Kidney epithelial cell (primary cell): ENCODE measurements at places on chromosomes 12 and 14.

GRCh38 chr12:51082561-51083125 lies 753 bp downstream of the CSRNP2 start:
- DNase-seq, result no peak

- no peak for DNase-seq
Observed at GRCh38 chr12:98509063-98509462, 6.3 kb upstream of the TMPO start.

GRCh38 chr12:82968631-82969367 lies 282.1 kb downstream of the TMTC2 start:
- DNase-seq, result no peak

GRCh38 chr12:98058838-98059237 lies 456.6 kb upstream of the TMPO start:
- no peak for DNase-seq

DNA sequence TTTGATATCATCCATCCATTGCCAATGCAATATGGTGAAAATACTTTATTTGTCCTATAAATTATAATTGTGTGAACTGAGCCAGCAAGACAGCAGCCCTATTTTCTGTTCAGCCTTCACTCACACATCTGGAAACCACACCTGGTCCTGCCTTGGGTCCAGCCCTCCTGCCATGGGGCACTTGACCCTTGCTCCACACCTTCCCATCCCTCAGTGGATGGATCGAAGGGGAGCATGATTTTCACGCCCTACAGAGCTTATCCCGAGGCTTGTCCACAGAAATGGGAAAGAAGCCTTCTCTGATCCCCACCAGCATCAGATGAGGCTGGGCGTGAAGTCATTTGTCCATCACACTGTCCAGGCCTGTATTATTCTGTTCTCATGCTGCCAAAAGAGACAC lies 10.1 kb downstream of the TMEM132D start:
- DNase-seq, result no peak
